ENCODE measurements at places on chromosomes 12 and 14.

- peak; percentile 57 for DNase-seq
These were observed 1.8 kb downstream of the MARCHF9 start for GRCh38 chr12:57756406-57757341.

DNA sequence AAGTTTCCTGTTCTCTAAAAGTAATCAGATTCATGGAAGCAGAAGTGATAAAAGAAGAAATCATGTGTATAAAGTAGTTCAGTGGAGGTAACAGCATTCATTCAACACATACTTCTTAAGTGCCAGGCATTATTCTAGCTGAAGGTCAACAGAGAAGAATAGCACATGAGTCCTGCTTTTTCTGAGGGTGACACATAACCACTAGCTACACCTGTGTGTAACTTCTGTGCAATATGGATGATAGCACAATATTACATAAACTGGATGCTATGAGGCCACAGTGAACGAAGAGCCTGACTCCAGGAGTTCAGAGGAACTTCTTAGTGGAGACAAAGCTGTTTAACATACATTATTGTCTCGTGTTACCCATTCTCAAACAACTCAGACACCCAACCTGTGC lies 114.3 kb upstream of the PCED1B start:
- DNase-seq: no peak

DNA sequence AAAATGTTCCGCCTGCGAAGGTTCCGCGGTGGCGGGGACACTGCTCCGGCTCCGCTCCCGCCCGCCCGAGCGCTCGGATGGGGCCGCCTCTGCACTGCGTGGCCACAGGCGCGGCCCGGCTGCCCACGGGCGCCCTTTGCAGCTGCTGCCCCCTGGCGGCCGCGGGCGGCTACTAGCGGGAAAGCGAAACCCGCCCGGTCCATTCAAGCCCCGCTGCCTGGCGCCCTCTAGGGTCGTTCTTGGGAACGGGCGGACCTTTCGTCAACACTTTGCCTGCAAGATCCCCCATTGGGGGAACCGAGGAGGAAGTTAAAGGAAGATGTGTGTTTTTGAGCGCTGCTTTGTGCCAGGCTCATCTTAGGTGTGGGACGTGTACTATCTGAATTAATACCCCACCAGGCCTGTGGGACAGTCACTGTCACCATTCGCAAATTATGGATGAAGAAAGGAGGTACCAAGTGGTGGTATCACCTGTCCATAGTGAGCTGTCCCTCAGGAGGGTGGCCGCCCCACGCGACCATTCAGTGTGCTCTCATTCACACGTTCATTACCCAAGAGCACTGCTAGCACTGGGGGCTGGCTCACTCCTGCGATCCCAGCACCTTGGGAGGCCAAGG lies 19.4 kb downstream of the GPR132 start:
- DNase-seq: peak; percentile 92

- DNase-seq: no peak
These were observed 18.4 kb downstream of the LMO3 start for GRCh38 chr12:16587514-16587913.

DNA sequence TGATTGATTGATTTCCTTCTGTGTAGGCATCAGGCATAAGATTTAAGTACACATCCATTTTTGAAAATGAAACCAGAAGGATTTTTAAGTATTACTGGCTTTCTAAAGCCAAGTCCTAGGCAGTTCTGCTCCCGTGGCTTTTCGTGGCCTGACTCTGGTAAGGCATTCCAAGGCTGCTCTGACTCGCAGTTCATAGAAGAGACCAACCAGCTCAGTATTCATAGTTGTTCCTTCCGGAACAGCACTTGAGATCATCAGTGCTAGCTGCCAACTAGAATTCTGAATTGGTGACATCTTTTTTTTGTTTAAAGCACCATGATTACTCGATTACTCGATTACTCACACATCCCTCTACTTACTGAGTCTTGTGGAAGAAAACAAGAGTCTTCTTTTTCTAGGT lies 25.9 kb downstream of the SUDS3 start:
- no peak for DNase-seq

DNA sequence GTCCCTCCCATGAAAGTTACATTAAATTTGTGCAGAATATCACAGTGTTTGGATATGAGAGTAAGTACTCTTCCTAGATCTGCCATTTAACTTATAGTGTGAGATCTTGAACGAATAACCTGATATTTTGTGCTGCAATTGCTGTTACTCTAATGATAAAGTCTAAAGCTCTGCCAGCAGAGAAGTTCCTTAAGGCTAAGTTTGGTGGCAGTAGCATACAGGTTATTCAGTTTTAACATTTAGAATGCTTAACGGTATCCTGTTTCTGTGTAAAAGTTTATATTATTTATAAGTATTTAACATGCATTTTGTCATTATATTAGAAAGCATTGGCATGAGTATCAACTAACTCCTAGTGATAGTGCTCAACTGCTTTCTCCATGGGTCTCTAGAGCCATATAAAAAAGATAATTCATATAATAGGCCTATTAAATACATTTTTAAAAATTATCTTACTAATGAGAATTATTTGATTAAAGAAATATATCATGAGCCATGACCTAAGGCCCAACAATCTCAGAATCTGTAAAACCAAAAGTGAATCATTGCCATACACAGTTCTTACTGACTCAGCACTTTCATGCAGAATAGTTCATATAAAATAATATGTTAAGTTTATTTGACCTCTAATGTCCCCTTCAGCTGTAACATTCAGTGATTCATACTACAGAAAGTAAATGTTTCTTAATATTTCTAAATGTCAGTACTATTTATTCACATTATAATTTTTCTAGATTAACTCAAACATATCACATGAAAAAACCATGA lies 1058.6 kb downstream of the TRHDE start:
- no peak for DNase-seq

DNA sequence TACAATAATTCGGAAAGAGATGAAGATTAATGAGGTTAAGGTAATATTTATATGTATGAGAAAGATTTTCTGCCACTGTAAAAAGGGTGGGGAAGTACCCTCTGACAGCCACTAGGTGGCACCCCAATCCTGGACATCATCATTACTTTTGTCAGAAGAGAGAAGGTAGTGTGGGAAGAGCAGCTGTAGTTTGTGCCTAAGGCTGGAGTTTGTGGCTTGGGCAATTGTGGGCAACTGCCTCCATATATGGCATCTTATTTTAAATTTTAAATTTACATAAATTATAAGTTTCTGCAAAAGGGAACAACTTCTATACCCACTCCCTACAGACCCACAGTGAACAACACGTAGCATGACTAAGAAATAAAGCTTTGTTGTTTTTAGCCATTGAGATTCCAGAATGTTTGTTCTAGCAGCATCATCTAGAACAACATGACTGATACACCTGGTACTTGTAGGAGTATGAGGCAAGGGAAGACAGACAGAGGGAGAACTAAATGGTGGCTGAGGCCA lies 34.4 kb upstream of the SYCP3 start:
- DNase-seq: peak; percentile 53

DNA sequence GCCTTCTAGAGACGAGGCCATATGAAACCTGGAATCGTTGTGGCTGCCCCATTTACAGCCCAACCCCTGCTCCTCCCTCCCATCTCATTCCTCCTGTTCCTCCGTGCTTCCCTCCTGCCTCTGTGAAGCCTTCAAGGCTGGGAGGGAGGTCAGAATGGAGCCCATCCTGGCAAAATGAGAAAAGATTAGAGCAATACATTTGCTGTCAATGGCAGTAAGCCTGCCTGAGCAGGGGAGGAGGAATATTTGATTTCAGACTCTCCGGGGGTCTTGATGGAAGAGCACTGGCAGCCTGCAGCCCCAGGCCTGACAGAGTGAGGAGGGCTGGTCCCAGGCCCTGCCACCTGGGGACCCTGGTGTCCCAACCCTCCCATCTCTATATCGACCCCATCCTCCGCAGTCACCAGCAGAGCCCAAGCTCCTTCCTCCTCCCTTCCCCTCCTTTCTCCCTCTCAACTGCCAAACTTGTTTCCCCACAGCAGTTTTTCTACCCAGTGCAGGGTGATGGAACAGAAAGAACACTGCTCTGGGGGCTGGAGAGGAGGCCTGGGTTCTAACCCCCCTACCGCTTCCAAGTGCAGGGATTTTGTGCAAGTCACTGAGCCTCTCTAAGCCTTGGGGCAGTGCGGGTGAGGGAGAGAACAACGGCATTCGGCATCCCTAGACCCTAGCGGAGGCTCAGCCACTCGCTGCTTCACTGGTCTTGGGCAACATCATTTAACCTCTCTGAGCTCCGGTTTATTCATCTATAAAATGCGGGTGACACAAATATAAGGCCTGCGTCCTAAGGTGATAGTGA lies 16.0 kb upstream of the RACGAP1 start:
- no peak for DNase-seq

DNA sequence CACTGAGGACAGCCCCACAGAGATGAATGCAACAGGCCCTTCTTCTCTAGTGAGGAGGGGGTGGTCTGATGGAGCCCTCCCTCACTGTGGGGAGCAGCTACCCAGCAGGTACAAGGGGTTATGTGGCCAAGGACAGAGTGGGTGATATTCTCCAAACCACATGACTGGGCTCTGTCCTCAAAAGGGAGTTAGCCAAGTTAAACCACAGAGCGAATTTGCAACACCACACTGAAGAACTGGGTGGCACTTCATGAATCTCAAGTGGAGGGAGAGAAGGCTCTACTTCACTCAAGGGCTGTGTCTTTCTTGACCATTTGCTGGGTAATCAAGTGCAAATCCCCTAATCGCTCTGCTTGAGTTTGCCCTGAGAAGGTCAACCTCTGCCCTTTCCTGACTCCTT lies 12.5 kb downstream of the GPR68 start:
- DNase-seq: no peak

DNA sequence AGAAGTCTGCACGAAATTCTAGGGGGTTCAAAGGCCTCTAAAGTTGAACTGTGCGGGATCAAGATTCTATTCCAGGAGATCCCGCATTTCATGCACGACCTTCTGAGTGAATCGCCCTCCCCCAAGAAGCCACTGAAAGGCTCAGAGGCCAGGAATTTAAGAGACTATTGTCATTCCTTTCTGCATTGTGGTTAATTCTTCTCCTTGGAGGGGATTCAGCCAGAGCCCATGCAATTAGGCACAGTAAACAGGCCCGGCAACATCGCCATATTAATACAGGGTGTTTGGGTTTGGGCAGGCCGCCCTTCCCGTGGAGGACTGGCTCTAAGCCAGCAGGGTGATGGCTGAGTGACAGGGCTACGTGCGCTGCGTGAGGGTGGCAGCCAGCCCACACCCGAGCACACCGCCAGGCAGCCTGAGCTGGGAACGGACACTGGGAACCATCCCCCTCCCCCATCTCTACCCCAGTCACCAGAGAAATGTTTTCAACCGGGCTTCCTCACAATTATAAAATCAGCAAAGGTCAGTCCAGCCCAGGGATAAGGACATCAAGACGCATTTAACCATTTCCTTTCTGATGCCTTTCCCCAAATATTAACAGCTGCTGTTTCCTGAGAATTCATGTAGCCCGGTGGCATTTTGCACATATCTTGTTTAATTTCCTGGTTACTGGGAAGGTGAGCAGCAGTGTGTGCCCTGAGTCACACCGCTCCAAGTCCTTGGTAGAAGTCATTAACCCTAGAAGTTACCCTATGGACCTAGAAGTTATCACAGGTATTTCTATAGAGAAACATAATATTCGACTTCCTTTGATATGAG lies 12.5 kb downstream of the EGLN3 start:
- DNase-seq: no peak

GRCh38 chr12:12230275-12230674 lies 36.6 kb downstream of the LRP6 start:
- no peak for DNase-seq

- no peak for DNase-seq
These were observed 178.6 kb upstream of the GARIN2 start for GRCh38 chr14:67010602-67011001.

DNA sequence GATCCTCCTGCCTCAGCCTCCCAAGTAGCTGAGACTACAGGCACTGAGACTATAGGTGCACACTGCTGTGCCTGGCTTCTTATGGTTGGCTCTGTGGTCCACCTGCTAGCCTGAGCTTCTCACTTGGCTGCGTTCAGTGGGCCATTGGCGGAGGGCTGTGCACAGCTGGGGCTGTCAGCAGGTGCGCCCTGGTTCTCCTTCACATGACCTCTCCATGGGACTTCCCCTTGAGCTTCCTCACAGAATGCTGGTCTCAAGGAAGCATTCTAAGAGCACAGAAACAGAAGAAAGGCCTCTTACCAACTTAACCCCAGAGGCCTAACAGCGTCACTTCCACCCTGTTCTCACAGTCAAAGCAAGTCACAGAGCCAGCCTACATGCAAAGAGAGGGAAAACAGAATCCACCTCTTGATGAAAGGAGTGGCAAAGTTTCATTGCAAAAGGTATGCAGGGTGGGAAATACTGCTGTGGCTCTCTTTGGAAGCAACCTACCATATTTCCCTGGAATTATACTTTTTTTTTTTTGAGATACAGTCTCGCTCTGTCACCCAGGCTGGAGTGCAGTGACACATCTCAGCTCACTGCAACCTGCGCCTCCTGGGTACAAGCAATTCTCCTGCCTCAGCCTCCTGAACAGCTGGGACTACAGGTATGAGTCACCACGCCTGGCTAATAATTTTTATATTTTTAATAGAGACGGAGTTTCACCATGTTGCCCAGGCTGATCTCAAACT lies 9.3 kb downstream of the RILPL2 start:
- no peak for DNase-seq

DNA sequence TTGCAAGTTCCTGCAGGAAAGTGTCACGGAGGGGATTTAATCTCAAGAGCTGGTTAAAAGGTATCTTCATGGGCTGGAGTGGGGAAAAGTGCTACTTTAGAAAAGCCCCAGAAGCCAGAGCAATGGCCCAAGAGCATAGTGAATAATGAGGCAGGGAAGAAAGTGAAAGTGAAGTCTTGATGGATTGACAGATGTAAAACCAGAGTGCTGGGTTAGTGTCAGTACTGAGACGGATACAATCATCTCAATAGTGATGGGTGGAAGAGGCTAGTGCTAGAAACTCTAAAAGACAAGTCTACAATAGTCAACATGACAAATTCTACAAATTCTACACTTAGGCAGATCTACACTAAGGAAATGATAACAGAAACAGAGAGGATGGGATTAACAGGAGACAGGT lies 68.1 kb downstream of the CIT start:
- no peak for DNase-seq

- DNase-seq: no peak
These were observed at the start of gene SSPN for GRCh38 chr12:26195250-26195640. Gene SSPN, plus strand, starts transcription at chr12:26195573. Its CDS starts 100 bp downstream, at chr12:26195673.

DNA sequence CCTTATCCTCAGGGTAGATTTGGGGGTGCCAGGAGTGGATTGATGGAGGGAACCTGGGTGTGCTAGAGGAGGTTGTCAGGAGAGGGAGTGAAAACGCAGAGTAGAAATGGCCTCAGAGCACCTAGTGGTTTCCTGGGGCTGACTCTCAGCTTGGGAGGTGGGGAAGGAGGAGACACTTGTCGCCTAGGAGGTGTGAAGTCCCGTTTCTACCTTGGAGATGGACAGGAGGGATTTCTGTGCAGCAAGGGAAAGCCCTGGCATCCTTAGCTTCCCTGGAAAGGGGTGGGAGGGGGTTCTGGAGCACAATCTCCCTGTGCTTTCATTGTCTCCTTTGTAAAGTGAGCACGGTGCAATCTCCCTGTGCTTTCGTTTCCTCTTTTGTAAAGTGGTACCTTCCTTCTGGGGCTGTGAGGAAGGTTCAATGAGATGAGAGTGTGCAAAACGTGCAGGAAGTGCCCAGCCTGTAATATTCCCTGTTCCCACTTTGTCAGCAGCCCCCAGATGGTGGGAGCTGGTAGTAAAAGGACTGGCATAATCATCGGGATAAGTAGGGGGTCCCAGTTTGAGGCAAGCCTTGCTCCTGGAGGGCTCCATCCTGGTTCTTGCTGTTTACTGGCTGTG lies 1.6 kb downstream of the OAS3 start:
- DNase-seq: no peak

- no peak for DNase-seq
These were observed 96.3 kb downstream of the ITPK1 start for GRCh38 chr14:93019367-93019843.

Measured in activated gamma-delta T cell treated with anti-CD3 and anti-CD28 coated beads, Interleukin-2, amount 50 U/mL, for 16 hours (primary cell).